ENCODE measurements at places on chromosomes 5 and 9. TPM values are rescaled to one million over a fixed set of nuclear protein-coding genes. Genes with fewer than 3 reads are reported as not detected.

Gene ACSL6
- 2.4 TPM for total RNA-seq

DNA sequence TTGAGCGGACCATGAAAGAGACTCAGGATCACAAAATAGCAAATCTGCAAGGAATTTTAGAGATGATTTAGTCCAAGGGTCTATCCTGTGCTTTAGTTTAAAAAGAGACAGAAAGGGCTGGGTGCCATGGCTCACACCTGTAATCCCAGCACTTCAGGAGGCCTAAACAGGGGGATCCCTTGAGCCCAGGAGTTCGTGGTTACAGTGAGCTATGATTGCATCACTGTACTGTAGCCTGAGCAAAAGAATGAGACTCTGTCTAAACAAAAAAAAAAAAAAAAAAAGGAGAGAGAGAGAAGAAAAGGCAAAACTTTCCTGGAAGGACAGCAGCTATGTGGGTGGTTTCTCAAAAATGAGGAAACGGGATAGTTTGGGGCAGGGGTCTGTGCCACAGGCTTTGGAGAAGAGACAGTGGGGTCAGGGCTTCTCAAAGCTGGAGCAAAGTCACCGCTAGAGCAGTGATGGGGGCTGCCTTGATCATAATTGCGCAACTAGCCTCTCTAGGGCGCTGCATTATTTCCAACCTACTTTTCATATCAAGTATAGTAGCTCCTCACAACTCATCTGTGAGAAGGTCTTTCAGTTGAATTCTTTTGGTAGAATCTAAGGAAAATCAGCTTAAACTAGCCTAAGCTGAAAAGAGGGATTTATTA, 8.5 kb upstream of the ANKH start:
- DNase-seq = no peak

Gene COL5A1
- total RNA-seq = 12.0 TPM

DNA sequence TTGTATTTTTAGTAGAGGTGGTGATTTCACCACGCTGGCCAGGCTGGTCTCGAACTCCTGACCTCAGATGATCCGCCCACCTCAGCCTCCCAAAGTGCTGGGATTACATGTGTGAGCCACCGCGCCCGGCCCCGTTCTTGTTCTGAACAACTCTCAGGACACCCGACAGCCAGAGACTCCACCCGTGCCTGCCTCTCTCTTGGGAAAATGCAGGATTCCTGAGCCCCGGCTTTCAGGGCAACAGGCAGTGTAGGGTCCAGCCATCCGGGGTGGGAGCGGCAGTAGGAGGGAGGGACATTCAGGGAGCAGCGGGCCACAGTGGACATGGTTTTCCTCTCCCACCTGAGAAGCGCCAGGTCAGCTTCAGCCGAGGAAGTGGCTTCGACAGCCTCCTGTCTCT, 34.4 kb downstream of the NCS1 start:
- DNase-seq = no peak

- no peak for DNase-seq
These were observed 233.6 kb upstream of the SLC24A2 start for GRCh38 chr9:20022410-20022809.

DNA sequence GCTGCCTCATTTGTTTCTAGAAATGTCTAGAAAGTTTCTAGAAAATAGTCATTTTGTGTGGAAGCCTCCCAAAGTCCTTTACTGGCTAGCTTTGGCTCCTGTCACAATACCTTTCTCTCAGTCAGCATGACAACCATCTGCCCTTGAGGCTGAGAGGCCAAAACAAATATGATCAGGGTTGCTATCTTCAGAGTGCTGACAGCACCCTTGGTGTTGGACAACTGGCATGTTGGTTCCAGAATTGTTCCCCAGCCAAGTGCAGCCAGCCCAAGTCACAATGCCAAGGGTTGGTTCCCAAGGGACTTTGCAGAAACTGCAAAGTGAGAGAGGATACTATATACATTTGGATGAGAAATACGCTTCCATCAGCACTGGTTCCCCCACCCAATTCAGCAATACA, 140.9 kb upstream of the GAS1 start:
- DNase-seq = no peak

Gene ADRA1B
- total RNA-seq = not detected

Gene ARHGEF37
- 1.8 TPM for total RNA-seq

Measured in H1 (cell line).